ENCODE measurements at places on chromosomes 1 and 21.
A peak's percentile ranks its signal among the peaks of the same experiment; 100 is the strongest.

DNA sequence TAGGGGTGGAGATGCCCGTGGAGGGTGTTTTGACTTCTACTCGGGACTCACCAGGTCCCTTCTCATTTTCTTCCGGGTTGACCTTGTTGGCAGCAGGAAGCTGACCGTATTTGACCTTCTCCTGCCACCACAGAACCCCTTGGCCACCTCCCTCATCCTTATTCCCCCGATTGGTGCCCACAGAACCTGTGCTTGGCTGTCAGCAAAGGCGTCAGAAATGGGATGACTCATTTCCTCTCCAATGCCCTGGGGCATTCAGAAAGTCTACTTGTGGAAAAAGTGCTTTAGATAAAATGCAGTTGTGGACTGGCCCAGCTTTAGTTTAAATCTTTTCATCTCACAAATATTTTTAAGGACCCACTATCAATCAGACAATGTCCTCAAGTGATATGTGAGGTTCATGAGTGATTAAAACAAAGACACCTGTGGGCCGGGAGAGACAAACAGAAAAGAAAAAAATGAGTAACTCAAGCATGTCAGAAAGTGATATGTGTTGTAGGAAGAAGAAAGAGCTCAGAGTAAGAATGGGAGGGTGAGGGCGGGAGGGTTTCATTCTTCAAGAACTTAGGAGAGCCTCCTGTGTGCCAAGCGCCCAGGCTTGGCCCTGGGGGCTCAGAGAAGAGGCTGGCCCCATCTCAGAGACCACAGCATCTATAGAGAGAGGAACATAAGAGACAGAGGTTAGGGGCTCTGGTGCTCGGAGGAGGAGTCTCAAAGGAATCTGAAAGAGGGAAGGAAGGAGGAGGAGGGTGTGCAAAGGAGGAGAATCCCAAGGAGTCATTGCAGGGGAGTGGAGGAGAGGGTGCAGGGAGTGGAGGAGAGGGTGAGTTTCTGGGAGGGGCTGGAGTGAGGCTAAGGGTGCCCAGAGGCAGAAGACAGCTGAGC lies 221.6 kb upstream of the VAMP3 start:
- DNase-seq, result no peak

DNA sequence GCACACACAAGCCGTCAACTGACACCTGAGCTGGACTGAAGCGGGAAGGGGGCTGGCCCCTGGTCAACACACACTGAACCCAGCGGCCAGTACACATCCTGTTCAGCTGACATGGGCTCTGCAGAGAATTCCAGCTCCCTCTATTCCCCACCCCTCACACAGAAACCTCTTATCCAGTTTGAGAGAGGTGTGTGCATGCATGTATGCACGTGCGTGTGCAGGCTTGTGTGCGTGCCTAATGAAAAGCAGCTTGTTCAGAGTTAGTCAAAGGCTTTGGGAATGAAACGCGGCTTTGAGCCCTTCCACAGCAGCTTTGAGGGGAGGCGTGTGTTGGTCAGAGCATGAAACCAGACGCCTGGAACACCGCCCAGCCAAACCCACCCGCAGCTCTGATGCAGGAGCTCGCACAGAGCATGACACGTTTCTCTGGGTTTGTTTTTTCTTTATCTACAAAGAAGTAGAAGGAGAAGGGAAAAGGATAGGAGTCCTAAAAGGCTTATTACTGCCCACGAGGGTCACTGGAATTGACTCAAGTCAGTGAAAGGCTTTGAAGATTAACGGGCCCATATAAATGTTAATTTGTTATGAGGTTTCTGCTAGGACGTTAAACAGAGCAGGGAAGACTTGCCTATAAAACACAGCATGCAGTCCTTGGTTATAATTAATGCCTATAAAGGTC lies 184.2 kb downstream of the ETS2 start:
- no peak for DNase-seq

GRCh38 chr1:66436378-66437135 lies 97.4 kb upstream of the SGIP1 start:
- DNase-seq, result no peak

DNA sequence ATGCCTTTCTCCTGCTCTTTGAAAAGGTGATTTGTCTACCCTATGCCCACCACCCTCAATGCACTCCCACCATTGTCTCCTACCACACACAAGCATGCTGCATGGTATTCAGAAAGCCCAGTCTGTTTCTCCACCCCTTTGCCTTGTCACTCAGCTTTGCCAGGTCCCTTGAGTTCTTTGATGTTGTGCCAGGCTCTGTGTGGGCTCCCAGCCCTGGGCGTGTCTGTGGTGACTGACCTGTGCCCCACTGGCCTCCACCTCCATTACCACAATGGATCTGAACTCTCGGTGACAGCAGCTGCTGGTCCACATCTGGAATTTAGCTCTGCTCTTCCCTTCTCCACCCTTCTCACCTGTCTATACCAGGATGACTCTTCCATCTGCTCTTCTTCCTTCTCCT lies 34.9 kb downstream of the ATP2B4 start:
- no peak for DNase-seq

- peak; percentile 51 for DNase-seq
Observed at GRCh38 chr1:167052389-167052788, 37.8 kb downstream of the GPA33 start.

DNA sequence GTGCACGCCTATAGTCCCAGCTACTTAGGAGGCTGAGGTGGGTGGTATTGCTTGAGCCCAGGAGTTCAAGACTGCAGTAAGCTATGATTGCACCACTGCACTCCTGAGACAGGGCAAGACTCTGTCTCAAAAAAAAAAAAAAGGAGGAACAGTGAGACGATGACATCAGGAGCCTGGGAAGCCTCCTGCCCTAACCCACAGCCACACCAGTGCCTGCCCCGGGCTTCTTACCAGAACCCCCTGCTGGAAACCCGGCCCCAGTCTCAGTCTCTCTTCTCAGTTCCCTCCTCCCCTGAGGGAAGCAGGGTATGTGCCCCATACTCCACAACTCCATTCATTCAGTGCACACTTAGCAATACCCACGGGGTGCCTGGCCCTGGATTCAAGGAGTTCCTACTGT lies 9.1 kb downstream of the COL8A2 start:
- DNase-seq, result no peak

GRCh38 chr1:183493540-183494245 lies 21.4 kb downstream of the SMG7 start:
- no peak for DNase-seq

GRCh38 chr1:29653886-29654450 lies 417.6 kb downstream of the PTPRU start:
- DNase-seq, result no peak

GRCh38 chr1:204984499-204984898 lies 58.5 kb upstream of the CNTN2 start:
- DNase-seq, result no peak

DNA sequence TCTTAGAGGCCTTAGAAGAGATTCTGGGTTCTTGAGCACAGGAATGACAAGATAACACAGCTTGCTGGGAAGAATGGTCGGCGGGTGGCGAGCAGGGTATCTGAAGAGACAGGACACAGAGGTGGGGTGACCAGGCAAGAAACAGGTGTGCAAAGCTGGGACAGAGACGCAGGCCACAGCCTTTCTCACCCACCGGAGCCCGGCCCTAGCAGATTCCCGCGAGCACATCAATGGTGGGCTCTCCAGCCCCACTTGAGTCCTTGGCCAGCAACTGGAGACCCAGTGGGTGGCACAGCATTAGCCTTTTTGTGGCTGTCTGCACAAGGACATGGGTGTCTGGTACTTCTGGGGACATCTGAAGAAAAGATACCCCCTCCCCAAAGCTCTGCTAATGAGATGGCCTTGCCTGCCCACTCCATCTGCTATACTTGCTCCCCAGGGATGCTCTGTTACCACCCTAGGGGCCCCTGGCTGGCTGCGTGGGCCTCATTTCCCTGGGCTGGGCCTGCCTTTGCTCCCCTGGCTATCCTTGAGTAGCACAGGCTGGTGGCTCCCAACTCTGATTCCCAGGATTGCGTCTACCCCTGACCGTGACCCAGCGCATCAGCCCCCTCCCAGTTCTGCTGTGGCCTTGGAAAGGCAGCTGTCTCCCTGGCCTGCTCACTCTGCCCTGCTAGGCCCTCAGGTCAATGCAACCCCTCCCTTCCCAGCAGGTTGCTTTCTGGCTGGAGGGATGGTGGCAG lies 127.2 kb upstream of the ADAR start:
- no peak for DNase-seq

DNA sequence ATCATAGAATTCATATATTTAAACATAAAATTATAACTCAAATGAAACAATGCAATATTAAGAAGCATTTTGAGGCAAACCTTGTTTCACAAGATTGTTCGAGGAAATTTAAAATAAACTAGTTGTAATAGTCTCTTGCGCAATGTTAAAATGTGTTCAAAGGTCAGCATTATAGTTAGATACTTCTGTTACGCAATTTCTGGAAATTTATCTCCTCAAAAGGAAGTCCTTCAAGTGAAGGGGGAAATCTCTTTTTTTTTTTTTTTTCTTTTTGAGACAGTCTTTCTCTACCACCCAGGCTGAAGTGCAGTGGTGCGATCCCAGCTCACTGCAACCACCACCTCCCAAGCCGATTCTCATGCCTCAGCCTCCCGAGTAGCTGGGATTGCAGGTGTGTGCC lies 52.1 kb downstream of the FMO4 start:
- DNase-seq, result no peak

GRCh38 chr21:29148530-29148929 lies 18.1 kb downstream of the MAP3K7CL start:
- DNase-seq, result no peak

GRCh38 chr1:39238476-39238875 lies 34.0 kb downstream of the MACF1 start:
- no peak for DNase-seq

GRCh38 chr21:41112740-41113692 lies 54.9 kb upstream of the BACE2 start:
- no peak for DNase-seq

- DNase-seq, result no peak
Observed at GRCh38 chr1:205670150-205670446, 10.2 kb downstream of the SLC45A3 start.

- no peak for DNase-seq
Observed at GRCh38 chr1:41851589-41851988, 67.1 kb downstream of the HIVEP3 start.

- DNase-seq, result no peak
Observed at GRCh38 chr1:113223546-113223945, 150.5 kb downstream of the LRIG2 start.

GRCh38 chr1:21368515-21369289 lies 71.2 kb upstream of the NBPF3 start:
- peak; percentile 77 for DNase-seq
